ENCODE measurements at places on chromosomes 5 and 9. TPM values are rescaled to one million over a fixed set of nuclear protein-coding genes. Genes with fewer than 3 reads are reported as not detected.

GRCh38 chr5:138490648-138491283 is 25.5 kb downstream of the EGR1 start:
- no peaks in the 10 kb centered on the region for H3K27me3 ChIP-seq
- peaks cover 34% of the 10 kb centered on the region for H3K4me1 ChIP-seq
- H3K4me3 ChIP-seq: peak overlapping the region; percentile 61
- DNase-seq: no peak
- H3K27ac ChIP-seq: no peak overlapping the region
- no peaks in the 10 kb centered on the region for H3K36me3 ChIP-seq

Gene ZFP2
- total RNA-seq: 1.4 TPM

Gene HSD17B3
- total RNA-seq: 0.77 TPM

Gene BRINP1
- total RNA-seq: 1.3 TPM

GRCh38 chr5:72013766-72014624 is 93.3 kb upstream of the MAP1B start:
- no peak overlapping the region for H3K27ac ChIP-seq
- no peak for DNase-seq
- H3K36me3 ChIP-seq: no peaks in the 10 kb centered on the region

DNA sequence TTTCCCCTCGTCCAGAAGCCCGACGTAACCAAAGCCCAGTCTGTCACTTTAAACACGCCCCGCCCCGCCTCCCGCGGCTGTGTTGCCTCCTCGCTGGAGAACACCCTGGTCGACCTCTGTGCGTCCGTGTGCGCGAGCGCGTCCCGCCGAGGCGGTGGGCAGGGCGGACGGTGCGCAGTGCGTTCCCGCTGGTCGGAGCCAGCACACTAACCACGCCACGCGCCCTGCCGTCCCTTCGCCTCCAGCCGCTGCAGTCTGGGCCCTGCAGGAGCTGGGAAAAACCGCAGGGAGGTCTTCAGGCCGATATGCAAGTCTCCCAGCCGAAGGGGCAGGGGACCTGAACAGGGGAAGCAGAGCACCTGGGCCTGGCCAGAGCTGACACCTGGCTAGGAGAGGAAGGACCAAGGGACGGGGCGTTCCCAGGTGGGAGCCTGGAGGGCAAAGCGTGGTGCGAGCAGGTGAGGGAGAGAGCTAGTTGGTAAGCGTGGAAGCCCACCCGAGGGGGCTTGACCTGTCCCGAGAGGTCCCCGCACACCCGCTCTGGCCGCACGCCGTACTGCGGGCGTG is 1.3 kb upstream of the PHPT1 start:
- H3K36me3 ChIP-seq: peaks cover 33% of the 10 kb centered on the region
- peak; percentile 91 for DNase-seq
- peaks cover 31% of the 10 kb centered on the region for H3K27me3 ChIP-seq
- peak overlapping the region; percentile 91 for H3K27ac ChIP-seq
- peak overlapping the region; percentile 74 for H3K4me3 ChIP-seq

GRCh38 chr5:36403632-36404311 is 102.1 kb upstream of the RANBP3L start:
- H3K4me1 ChIP-seq: no peaks in the 10 kb centered on the region
- H3K27ac ChIP-seq: peak overlapping the region; percentile 19
- H3K4me3 ChIP-seq: no peak overlapping the region
- no peaks in the 10 kb centered on the region for H3K36me3 ChIP-seq
- no peaks in the 10 kb centered on the region for H3K27me3 ChIP-seq

DNA sequence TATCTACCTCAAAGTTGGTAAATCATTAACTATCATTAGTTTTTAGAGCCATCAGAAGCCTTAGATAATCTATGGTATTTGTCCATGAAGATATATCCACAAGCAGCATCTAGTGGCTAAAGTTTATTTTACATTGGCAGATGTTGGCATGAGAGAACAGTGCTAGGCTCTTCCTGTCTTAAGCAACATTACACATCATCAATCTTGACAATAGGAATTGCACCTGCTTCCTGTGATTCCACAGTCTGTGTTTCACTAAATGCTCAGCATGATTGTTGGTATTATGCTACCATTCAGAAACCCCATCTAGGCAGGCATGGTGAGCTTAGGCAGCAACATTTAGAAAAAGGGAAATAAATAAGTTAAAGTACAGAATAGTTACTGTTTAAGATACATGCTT is 246.6 kb downstream of the SLCO4C1 start:
- no peaks in the 10 kb centered on the region for H3K27me3 ChIP-seq
- no peak overlapping the region for H3K4me3 ChIP-seq
- H3K4me1 ChIP-seq: no peaks in the 10 kb centered on the region
